ENCODE measurements at places on chromosomes 4 and X.

DNA sequence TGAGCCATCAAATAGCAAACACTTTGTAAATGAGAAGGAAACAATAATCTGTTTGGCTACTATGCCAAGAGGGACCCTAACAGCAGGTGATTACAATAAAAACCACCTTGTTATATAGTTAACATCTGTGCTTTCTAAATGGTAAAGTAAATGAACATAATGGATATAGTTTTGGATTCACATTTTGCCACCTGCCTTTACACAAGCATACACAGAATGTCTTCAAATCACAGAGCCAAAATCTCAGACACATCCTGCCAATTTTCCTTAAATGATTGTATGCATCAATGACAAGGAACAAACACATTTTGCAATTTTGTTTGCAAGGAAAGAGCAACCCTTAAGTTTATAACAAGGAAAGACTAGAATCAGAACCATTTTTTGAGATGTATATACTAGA is 334.2 kb downstream of the FSTL5 start:
- DNase-seq: no peak

GRCh38 chr4:56465599-56466295 is 1.7 kb upstream of the SRP72 start:
- peak; percentile 64 for DNase-seq

GRCh38 chr4:60683973-60684372 is 516.2 kb upstream of the ADGRL3 start:
- peak; percentile 20 for DNase-seq

GRCh38 chr4:157327666-157328065 is 107.1 kb downstream of the GRIA2 start:
- DNase-seq: no peak

GRCh38 chr4:60805500-60806313 is 394.4 kb upstream of the ADGRL3 start:
- peak; percentile 57 for DNase-seq

GRCh38 chrX:107935200-107935599 is 47.0 kb downstream of the TEX13B start:
- DNase-seq: peak; percentile 92

- DNase-seq: no peak
Measured at GRCh38 chr4:6307891-6308290, 38.2 kb downstream of the WFS1 start.

DNA sequence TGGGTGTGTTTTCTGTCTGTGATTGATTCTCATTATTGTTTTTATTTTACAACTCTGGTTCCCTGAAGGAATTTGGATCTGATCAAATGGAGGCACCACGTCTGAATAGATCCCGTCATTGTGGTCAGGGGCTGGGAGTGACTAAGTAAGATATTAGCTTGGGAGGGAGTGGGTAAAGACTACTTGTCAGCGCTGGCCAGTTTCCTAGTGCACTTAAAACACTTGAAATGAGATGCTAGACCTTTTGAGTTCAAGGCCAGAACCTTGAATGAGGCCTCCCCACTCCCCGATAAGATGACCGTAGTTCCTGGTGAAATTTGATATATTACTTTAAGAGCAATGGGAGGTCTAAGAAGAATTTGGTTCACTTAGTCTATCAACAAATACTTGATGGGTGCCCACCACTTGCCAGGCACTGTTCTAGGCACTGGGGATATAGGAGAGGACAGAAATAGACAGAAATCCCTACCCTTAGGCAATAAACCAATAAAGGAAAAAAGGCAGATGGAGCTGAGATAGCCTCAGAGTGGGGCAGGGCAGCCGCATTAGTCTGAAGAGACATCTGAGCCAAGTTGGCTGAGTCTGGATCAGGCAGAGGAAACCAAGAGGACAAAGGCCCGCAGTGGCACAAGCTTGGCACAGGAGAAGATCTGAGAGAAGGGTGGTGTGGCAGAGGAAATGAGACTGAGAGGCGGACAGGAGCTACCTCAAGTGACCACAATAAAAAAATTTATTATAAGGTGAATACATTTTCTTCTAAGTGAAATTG is 11.8 kb downstream of the FAM184B start:
- no peak for DNase-seq

DNA sequence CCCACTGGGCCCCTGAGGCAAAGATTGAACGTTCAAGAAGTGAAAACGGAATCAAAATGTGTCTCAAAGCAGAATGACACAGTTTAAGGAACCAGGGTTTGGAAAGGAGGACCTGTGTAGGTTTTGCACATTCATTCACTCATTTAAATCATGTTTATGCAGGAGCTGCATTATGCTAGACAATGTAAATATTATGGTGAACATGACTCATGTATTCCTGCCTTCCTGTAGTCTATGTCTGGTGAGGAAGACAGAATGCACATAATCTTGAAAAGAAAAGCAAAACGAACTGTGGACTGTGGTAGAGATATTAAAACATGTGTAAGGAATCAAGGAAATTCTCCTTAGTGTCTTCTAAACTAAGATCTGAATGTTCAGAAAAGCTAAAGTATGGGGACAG is 311.8 kb upstream of the SMIM31 start:
- peak; percentile 76 for DNase-seq

DNA sequence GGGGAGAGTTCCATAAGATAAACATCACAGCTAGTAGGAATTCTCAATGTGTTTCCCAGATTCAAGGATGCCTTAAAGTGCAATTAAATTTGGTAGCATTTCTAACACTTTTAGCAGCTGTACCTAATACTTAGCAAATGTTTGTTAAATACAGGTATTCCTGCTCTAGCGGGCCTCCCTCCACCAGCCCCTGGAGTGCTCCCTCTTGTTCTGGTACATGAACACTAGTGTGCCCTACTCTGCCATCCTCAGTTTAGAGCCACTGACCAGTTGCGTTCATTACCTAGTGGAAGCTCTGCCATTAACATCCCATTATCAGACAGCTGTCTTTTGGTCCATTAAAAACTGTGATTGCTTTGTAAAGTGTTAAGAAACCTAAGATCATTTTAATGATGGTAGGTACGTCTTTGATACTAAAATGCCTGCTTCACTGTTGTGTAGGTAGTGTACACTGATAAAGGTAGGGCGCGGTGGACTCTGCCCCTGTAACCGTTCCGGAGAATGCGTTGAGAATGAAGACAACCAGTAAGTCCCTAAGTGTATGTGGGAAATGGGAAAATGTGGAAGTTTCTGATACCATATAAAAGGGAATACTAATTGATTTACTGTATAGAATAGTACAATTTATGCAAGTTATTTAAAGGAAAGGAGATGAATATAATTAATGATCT is 21.7 kb downstream of the KIAA0232 start:
- no peak for DNase-seq

DNA sequence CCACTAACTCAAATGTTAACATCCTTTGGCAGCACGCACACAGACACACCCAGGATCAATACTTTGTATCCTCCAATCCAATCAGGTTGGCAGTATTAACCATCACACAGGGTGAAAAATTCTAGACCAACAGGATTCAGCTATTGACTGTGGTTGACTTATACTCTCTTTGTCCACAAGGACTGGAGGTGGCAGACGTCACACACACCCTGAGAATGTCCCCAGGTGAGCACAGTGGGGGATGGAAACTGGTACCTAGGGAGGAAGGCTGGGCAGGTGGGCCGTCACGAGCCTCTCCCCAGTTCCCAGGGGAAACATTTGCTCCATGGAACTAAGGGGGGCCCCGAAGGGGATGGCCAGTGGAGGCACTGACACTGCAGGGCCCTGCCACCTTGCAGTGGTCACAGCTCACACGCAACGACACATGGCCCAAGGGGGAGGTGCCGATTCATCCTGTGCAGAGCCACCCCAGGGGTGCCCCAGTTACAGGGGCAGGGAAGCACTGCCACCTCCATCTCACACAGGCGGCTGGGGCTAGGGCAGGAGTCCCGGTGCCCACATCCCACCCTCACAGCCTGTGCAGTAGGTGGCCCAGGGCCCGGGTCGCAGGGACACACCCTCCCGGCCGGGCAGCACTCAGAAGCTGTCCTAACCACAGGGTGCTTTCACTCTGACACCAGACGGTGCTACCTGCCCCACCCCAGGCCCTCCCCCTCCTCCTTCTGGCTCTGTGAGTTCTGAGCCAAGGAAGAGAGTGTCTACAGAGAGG is 17.4 kb downstream of the ZFYVE28 start:
- no peak for DNase-seq

DNA sequence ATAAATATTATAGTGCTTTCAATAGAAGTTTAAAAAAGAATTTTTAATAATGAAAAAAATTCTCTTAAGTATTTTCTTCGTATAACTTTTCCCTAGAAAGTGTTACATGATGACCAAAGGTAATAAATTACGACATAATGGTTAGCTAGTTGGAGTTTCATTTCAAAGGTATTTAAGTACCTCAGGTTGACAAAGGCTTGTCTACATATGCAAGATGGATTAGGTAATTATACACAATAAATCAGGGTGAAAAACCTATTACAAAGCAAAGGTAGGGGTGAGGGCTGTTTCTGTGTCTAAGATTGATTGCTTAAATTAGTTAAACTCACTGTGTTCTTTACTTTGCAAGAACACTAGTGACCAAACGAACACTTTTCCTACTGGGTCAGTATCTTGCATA is 508.5 kb upstream of the FAT1 start:
- peak; percentile 79 for DNase-seq

DNA sequence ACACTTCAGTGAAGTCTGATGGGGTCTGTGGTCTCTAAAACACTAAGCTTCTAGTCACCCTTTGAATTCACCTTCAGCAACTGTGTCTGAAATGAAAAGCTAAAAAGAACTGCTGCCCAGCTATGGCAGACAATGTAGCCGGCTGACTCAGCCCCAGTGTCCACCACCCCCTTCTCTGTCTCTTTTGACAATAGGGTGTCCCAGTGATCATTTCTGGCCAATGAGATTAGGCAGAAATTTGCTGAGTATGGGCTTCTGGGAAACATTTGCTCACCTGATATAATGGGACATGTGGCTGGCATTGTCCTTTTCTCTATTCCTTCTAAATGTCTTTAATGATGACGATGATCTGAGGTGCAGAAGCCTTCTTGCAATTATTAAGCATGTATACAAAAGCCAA is 20.6 kb downstream of the IGFBP7 start:
- DNase-seq: no peak

DNA sequence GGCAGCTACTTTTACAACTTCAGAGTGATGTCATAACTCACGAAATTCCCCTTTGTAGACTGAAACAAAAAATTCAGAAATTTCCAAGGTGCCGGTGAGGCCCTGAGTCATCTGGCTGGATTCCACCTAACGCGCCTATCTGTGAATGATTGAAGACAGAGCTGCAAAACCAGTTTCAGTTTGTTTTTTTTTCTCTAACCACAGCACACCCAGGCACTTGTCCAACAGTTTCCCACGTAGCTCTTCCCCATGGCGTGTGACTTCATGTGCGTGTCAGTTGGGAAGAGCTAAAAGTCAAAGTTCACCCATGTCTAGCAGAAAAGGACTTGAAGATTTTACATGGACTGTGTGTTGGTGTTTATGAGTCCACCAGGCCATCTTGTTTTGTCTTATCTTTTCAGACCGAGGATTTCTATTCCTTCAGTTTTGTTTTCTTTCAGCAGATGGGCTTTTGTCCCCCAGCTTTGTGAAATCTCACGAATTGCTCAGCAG is 16.4 kb downstream of the TCEANC start:
- DNase-seq: peak; percentile 95

GRCh38 chrX:151735219-151735618 is 673 bp downstream of the CNGA2 start:
- DNase-seq: no peak

DNA sequence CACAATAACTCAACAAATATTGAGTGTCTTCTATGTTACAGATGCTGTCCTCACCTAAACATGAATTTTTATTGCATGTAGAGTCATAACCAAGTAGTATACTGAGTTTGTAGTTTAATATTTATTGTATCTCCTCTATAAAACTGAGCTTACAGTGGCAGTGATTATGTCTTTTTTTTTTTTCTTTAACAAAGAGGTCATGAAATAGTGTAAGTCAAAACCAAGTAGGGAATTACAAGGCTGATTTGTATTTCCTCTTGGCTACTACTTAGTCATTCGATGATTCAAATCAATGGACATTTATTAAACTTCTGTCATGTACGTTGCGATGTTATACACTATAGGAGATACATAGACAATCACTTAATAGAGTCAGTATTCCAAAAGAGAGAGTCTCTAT is 48.4 kb downstream of the IL15 start:
- peak; percentile 38 for DNase-seq

- no peak for DNase-seq
Measured at GRCh38 chrX:47316276-47317025, 53.9 kb upstream of the ZNF157 start.

GRCh38 chr4:8276358-8277240 is 7.0 kb downstream of the HTRA3 start:
- no peak for DNase-seq

DNA sequence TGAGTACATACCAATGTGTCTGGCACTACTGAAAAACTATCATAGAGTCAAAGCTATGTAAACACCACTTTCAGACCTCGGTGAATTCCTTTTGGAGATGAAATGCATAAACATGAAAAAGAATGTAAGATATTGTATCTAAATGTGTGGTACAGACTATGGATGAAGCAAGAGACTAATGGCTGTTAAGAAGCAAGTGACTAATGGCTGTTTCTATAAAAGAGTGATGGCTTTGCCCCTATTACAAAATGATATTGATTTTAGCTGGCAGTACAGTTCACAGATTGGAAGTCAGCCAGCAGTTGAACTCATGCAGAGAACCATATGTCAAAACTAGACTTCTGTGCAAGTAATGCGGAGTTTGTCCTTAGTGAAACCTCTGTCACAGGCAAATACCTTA is 359.3 kb downstream of the GRXCR1 start:
- peak; percentile 17 for DNase-seq

GRCh38 chr4:169744601-169745000 is 13.1 kb downstream of the HPF1 start:
- peak; percentile 59 for DNase-seq

DNA sequence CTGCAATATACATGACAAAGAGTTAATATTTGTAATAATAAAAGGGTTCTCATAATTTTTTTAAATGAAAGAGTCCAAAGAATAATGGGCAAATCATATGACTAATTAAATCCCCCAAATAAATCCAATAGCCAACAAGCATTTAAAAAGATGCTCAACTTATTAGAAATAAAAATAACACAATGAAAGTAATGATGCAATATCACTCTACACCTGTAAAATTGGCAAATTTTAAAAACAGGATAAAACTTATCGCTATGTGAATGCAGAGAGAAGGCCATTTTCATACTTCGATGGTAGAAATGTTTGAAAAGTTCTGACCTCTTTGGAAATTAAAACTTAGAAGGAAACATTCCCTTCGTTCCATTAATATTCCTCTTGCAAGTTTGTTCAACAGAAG is 1.9 kb downstream of the F8 start:
- DNase-seq: no peak

GRCh38 chr4:170109586-170110284 is 20.0 kb upstream of the AADAT start:
- peak; percentile 40 for DNase-seq

DNA sequence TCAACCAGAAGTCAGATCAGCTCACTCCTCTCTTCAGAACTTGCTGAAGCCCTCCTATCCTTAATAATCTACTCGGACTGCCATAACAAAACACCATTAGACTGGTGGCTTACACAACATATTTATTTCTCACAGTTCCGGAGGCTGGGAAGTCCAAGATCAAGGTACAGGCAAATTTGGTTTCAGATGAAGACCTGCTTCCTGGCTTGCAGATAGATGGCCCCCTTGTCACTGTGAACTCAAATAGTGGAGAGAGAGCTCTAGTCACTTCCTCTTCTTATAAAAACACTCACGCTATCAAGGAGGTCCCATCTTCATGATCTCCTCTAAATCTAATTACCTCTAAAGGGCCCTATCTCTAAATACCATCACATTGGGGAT is 125.1 kb downstream of the CAMK2D start:
- DNase-seq: no peak
